ENCODE measurements at places on chromosomes 11 and 22.

DNA sequence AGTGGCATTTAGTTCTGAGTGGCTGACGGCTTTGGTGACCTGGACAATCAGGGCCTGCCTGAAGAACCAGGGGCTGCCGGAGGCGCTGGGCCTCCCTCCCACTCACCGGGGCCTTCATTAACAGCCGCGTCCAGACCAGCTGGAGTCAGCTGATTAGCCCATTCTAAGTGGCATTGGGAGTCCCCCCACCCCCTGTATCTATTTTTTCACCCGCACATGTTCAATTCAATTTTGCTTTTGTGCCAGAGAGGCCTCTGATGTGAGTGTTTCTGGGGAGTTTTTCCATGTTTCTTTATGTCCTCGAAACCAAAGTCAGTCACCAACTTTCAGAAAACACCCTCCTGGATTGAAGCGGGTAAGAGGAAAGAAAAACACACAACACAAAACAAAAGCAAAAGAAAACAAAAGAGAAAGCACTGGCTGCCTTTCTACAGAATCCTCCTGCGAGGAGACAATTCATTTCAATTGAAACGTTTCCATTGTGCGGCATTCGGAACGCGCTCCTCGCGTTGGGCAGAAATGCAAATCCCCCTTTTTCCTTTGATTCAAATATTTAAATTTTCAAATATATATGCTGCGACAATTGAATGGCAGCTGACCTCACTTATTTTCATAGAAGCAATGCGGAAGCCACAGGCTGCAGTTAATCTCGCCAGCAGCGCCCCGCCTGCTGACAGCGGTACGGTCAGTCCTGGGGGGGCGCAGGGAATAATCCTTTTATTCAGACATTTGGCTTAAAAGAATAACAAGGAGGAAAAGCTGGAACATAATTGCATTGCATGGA, 17.7 kb downstream of the CDKN1C start:
- no peak for DNase-seq

DNA sequence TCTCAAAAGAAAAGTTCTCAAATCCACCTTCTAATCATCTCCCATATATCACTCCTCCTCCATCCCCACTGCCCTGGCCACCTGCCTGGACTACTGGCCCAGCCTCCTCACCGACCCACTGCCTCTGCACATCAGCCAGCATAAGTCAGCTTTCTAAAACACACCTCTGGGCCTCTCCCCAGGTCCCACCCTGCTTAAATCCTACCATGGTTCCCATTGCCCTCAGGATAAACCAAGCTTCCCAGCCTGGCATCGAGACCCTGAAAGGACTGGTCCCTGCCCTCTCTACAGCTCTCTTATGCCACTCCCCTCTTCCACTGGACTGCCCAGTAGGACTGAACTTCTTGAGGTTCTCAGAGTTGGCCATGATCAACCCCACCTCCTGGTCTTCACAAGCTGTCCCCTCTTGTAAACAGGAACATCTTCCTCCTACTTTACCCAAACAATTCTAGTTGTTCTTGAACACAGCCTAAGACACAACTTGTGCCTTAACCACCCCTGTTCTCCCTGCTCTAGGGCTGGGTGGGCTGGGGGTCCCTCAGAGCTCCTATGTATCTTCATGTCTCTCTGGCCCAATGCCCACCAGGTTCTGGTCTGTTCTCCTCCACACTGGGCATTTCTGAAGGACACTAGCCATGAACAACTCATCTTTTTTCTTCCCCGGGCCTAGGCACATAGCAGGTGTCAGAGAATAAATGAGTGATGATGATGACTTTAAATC, 12.6 kb upstream of the P2RY6 start:
- DNase-seq = no peak

GRCh38 chr11:86408845-86409244, 34.2 kb downstream of the CCDC81 start:
- DNase-seq = no peak

DNA sequence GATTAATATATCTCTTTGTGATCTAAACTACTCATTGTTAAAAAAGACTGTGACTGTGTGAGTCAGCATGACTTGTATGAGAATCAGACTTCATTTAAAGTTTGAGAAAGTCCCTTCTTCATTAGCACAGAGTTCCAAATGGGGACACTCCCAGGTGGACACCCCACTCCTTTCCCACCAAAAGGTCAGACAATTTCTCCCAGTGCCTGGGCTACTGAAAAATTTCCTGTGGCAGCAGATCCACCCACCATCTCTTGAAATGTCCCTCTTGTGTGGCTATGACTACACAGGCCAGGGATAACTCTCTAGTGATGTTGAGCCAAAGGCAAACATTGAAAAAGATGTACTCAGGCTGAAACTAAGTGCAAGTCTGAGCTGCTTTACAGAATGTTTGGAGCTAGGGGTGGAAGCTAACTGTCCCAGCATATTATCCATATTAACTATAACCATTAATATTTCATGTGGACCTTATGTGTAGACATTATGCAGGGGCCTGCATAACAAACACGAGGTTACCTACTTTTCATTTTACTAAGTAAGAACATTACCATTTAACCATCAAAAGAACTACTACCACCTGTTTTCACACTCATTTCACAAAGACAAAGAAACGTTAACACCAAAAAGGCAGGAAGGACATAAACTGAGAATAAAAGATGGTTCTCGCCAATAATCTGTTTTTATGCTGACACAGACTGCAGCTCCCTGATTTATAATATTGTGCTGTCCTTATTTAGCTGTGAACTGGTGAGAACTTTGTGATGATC, 44.8 kb downstream of the MMP20 start:
- no peak for DNase-seq

- no peak for DNase-seq
Observed at GRCh38 chr11:78748918-78749690, 174.4 kb upstream of the NARS2 start.

- peak; percentile 46 for DNase-seq
Observed at GRCh38 chr11:75593286-75593915, 31.3 kb downstream of the SERPINH1 start.

DNA sequence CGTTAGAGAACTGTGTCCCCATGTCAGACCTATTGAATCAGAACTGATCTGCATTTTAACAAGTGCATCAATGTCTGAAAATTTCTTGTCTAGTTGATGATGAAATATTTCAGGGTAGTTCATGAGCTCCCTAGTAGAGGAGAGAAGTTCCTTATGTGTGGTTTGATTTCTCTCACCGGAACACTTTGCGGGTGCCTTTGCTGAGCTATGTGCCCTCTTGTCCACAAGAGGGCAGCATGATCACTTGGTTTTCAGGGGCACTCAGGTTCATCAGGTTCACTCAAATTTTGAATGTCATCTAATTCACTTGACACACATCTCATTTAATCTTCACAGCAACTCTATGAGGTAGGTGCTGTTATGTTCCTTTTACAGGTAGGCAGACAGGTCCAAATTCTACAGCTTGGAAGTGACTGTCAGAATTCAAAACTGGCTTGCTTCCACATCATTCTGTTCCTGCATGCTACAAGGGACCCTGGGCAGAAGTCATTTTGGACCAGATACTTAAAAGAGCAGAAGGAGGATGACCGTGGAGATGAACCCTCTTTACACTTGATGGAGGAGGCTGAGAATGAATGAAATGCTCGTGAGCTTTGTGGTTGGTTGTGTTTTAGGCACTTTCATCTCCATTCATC, 55.6 kb downstream of the P4HA3 start:
- peak; percentile 40 for DNase-seq

GRCh38 chr22:36144886-36145541, 15.5 kb downstream of the APOL3 start:
- DNase-seq = peak; percentile 75

DNA sequence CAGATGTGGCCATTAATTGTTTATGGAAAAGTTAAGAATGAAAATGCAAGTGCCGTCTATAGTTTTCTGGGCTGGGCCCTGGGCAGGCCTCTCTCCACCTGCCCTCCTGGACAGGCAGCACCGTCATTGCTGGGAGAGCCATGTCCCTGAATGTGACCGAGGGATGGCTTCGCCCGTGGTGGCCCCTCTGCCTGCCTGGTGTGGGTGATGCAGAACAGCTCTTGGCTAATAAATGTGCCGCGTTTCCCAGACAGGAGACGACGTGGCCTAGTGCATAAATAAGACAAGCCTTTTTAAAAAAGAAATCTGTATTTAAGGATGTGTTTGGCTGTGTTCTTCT, 407.3 kb downstream of the TBC1D22A start:
- DNase-seq = no peak

DNA sequence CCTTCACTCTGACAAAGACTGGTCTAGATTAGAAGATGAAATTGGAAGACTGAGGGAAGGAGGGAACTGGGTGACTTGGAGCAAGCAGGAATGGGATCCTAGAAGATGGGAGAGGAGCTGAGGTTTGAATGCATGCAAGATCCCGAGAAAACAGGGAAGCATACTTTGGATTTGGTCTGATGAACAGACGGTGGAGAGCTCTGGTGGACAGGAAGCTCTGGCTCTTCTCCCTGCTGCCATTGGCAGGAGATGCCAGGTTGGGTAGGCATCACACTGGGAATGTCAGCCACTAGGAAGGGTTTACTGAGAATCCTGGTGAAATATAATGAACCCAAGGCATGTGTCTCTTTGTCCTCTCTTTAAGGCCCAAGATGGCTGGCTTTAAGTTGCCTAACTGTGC, 16.5 kb downstream of the NAV2 start:
- DNase-seq = no peak

- no peak for DNase-seq
Observed at GRCh38 chr22:44406341-44407170, 91.5 kb downstream of the RTL6 start.

DNA sequence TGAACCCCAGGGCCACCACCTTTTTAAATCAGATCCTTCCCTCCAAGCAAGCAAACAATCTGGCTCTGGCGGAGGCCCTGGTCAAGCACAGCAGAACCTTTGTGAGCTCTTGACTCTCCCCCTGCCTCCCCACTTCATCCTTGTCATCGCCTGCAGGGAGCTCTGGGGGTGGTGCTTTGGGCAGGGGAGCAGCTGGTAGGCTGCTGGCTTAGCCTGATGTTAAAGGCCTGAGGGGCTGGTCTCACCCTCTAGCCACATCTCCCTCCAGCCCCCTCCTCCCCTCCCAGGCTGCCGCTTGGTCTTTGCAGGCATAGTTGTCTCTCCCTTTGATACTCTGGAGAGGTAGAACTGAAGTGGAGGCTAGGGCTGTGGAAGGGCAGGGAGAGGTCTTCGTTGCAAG, 50.9 kb downstream of the THAP12 start:
- DNase-seq = no peak

GRCh38 chr11:32016111-32016510, 74.8 kb upstream of the RCN1 start:
- no peak for DNase-seq

- no peak for DNase-seq
Observed at GRCh38 chr11:88501541-88501940, 164.0 kb upstream of the CTSC start.

DNA sequence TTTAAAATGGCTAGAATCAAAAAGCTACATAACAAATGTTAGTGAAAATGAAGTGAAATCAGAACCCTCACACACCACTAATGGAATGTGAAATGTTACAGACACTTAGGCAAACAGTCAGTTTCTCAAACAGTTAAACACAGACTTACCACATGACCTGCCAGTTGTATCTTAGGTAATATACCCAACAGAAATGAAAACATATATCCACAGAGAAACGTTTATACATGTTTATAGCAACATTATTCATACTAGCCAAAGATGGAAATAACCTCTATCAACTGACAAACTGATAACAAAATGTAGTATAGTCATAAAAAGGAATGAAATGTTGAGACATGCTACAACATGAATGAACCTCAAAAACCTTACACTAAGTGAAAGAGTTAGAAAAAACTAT, 131.5 kb upstream of the TRPC6 start:
- DNase-seq = no peak

- no peak for DNase-seq
Observed at GRCh38 chr11:93689240-93689639, 27.8 kb downstream of the CEP295 start.

DNA sequence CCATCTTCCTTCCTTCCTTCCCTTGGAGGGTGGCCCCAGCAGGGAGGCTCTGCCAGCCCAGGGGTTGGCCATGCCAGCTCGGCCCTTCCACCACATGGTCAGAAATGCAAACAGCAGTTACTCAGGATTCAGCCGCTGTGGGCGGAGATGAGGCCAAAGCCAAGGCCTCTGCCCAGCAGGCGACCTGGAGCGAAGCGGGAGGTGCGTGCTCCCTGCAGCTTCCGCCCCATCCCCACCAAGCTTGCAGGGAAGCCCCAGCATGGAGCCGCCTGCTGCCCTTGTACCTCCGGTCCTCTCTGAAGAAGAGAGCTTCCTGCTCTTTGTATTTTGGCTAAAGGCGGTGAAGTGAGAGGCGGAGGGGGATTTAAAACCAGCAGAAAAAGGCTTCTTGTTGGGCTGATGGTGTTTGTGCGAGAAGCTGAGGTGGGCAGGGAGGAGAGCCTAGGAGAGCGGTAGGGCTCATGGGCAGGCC, 50.4 kb downstream of the ANO1 start:
- DNase-seq = no peak

GRCh38 chr11:121112498-121113455, 11.7 kb downstream of the TECTA start:
- peak; percentile 42 for DNase-seq

GRCh38 chr11:74644081-74644480, 51.7 kb downstream of the POLD3 start:
- no peak for DNase-seq

GRCh38 chr11:64533501-64533900, 57.5 kb upstream of the SLC22A12 start:
- DNase-seq = no peak

DNA sequence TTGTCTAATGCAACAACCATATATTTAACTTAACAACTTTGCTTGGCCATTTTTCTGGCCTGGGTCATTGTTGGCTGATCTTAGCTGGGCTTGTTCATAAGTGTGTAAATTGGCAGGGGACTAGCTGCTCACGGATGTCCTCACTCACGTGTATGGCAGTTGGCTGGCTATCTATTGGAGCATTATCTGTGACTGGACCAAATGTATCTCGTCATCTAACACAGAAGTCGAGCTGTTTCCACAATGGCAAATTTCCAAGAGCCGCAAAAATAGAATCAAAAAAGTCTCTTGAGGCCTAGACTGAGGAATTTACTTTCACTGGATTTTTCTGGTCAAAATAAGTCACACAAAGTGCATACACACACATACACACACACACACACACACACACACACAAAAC, 893.3 kb downstream of the FAM181B start:
- DNase-seq = peak; percentile 60

- no peak for DNase-seq
Observed at GRCh38 chr11:19080579-19080993, 20.1 kb upstream of the MRGPRX2 start.

- no peak for DNase-seq
Observed at GRCh38 chr11:102603091-102603490, 22.0 kb downstream of the MMP20 start.

DNA sequence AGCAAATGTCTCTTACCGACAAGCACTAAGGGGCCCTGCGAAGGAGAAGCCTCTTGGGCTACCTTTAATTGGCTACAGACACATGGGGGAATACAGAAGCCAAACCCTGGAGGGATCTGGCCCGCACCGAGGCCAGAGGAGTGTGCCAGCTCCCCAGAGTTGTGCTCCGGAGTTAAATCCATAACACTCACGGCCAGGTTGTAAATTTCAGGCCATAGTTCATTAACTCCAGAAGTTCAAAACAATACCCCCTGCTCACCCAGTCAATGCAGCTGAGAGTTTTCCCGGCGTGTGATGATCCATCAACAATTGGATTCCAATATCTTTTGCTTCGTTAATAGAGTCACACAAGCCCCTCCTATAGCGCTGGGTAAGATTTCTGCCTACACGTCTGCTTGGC, 371.5 kb downstream of the NXPE2 start:
- peak; percentile 53 for DNase-seq
